ENCODE measurements at places on chromosomes 7 and 10.

DNA sequence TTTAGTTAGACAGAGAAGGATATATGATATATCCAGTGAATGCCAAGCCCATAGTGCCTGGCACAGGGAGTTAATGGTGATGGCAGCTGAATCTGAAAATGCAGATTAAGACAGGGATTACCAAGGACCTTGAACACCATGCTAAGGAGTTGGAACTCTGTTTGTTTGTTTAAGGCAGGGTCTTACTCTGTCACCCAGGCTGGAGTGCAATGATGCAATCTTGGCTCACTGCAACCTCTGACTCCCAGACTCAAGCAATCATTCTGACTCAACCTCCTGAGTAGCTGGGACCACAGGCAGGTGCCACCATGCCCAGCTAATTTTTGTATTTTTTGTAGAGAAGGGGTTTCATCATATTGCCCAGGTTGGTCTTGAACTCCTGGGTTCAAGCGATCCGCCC, 1.6 kb downstream of the AKR1D1 start:
- no peak for DNase-seq

DNA sequence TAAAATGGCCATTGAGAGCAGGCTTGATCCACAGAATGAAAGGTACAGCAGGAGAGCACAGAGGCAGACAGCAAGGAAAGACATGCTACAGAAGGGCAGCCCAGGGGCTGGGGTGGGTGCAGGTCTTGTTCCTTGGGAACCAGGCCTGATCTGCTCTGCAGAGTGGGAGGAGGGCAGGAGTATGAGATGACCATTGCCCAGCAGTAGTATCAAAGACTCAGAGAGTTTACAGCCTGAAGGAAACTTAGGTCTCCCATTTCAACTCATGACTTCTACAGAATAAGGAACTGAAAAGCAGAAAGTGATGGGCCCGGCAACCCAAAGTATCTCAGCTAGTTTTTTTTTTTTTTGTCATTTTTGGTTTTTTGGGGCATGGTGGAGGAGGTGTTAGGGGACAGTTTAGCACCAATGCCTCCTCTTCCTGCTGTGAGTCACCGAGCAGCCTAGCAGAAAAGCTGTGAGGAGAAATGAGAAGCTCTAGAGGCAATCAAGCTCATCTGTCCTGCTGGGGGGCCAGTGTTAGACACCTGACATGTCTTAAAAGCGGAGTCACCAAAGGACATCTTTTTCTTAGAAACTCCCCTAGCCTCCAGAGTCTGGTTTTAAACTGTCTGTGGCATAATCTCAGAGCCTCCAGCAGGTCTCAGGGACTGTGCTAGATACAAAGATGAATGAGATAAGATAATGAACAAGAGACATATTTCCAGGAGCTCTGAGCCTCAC, 34.3 kb upstream of the HERPUD2 start:
- DNase-seq: peak; percentile 93

GRCh38 chr7:99407872-99408378, 472 bp downstream of the PDAP1 start:
- peak; percentile 51 for DNase-seq

GRCh38 chr10:7520507-7521485, 110.0 kb upstream of the SFMBT2 start:
- peak; percentile 44 for DNase-seq

- DNase-seq: peak; percentile 23
Observed at GRCh38 chr10:16816171-16816570, 1.1 kb downstream of the RSU1 start.

DNA sequence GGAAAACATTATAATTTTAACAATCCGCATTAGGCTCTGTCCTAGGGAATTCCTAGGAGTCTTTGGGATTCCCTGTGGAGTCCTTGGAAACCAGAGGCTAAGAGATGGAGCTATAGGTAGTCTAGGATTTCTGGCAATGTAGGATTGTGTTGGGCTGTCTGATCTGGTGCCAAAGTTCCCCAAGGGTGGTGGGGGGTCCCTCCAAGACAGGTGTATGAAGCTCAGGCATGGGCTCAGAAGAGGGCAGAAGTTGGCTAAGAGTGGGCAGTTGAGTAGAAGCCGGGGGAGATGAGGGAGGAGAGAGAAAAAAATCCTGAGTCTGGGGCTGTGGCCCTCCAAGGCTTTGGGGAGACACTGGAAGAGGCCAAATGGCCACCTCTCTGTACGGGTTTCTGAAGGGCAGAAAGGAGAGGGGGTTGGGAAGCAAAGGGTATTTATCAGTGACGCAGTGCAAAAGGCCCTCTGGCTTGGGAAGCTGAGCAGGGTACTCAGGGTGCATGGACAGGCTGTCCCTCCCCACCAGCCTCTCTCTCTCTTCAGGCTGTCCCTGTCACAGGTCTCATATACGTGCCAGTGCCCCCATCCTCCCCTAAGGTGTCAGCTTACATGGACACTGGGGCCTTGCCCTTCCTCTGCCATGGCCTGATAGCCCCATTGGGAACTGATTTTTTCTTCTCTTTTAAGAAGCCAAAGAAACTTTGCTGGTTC, 929 bp downstream of the HOXA6 start:
- DNase-seq: no peak

DNA sequence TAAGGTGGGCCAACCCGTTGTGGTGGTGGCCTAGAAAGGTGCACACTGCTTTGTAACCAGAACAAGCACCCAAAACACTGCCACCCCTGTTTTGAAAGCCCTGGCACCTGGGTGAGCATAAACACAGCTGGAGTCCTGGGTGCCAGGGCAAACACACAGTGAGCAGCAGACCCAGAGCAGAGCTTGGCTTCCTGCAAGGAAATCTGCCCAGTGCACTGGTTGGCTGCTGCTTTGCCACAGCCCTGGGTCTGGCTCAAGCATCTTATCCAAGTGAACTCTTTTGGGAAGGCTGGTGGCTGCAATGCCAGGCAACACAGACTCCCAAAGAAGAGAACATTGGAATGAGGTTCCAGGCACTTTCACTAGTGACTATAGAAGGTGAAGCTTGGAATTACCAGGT, 145.5 kb upstream of the PDE1C start:
- no peak for DNase-seq

GRCh38 chr10:15163253-15163828, 5.2 kb downstream of the NMT2 start:
- DNase-seq: no peak

GRCh38 chr10:12541446-12542067, 192.2 kb downstream of the CAMK1D start:
- DNase-seq: no peak

DNA sequence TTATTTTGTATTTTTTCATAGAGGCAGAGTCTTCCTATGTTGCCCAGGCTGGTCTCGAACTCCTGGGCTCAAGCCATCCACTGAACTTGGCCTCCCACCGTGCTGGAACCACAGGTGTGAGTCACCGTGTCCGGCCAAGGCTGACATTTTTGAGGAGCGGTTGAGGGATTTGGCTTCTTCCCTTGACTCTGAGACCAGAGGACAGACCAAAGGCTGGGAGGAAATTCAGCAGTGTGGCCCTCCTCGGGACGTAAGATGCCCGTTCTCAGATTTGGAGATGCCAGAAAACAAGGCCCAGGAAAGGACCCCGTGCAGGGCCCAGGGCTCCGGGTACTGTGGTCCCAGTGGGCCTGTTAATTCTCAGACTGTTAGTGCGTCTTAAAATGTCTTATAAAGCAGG, 146.2 kb downstream of the WDR37 start:
- DNase-seq: no peak

DNA sequence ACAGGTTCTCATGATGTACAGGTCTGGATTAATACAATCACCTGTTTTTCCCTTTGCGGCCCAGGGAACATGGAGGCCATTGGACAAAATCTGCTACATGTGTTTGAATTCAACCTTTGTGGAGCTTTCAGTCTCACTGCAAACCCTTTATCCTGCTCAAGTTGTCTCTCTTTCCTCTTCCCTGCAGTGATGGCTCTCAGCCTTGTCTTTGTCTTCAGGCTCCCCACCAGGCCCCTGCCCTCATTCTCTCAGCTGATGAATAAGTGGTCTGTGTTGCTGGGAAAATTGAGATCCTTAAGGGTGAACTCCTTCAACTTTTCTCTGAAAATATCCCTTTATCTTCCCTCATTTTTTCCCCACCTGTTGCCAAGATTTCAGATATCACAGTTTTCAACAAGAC, 791.2 kb downstream of the GRID1 start:
- no peak for DNase-seq

- no peak for DNase-seq
Observed at GRCh38 chr7:40827222-40828085, 692.6 kb downstream of the SUGCT start.

DNA sequence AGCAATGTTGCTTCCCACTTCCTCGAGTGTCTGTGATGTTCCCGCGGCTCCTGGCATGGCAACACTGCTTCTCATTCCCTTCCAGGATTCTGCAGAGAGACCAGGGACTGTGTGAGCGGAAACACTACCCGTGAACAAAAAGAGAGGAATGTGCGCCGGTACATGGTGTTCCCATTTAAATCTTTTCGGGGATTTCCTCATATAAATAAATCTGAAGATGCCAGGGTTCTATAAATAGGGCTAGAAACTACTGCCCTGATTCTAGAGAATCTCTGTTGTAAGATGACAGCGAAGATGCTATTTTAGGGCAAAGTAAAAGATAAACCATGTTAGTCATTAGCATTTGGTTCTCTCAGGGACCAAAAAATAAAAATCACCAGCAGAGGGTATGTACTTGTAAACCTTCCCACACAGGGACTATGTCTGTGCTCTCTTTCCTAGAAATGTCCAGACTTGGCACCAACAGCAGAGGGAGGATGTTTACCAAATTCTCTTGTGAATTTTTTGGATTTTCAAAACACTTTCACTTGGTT, 92.2 kb upstream of the DDC start:
- DNase-seq: no peak

- DNase-seq: no peak
Observed at GRCh38 chr7:11078247-11078834, 104.7 kb downstream of the PHF14 start.

DNA sequence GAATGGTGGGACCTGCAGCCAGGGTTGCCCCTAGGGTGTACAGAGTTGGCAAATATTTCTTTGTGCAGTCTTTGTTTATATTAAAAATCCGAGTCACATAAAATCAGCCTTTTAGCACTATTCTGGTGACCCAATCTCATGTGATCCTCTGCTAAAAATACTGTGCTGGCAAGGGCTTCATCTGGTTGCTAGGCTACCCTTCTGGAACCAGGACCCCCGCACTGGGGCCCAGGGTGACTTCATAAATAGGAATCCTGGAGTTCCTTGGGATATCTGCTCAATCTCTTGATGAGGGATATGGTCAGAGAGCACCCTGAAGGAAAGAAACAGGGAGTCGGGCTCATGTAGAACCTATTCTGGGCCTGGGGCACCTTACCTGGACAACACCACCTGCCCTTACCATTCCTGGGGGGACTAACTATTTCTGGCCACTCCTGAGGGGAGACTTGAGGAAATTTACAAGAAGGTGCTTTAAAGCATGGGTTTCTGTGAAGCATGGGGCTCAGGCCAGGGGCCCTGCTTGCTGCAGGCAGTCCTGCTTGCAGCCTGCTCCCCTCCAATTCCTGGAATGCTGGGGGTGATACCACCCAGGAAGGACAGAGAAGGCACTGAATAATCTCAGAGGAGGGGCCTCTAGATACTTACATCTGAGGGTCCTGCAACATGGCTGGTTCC, 44.7 kb downstream of the SH2D4B start:
- DNase-seq: no peak

GRCh38 chr10:130174328-130174727, 38.1 kb downstream of the GLRX3 start:
- no peak for DNase-seq

DNA sequence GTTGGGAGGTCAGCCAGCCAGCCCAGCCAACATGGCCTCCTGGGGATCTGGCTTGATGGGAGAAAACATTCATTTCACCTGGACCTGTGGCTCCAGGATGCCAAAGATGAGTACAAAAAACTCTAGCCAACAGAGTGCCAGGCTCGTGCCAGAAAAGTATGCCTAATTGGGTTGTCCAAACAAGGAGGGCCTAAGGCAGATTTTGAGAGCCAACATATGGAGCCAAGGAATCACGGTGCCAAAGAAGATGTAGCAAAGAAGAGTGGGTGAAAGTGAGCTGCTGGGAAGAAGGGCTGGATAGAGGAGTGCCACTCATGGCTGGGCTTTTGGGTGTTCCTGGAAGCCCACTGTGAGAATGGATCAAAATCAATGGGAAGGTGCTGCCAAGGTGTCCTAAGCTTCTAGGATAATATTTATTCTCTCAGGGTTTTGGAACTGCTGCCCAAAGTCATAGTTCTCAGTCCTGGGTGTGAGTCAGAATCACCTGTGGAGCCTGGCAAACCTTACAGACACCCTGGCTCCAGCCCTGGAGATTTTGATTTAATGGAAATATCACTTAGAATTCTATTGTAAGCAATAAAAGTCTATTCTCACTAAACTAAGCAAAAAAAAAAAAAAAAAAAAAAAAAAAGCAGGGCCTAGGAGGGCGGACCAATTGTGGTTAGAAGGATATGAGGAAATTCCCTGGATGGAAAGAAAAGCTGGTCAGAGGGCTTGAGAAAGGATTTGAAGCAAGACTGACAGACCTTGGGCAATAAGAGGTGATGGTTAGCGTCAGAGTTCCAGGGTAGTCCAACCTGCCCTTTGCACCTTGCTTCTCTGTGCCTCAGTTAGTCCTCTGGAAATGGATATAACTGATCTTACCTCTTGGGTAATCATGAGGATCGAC, 182.2 kb upstream of the PRR15 start:
- no peak for DNase-seq

DNA sequence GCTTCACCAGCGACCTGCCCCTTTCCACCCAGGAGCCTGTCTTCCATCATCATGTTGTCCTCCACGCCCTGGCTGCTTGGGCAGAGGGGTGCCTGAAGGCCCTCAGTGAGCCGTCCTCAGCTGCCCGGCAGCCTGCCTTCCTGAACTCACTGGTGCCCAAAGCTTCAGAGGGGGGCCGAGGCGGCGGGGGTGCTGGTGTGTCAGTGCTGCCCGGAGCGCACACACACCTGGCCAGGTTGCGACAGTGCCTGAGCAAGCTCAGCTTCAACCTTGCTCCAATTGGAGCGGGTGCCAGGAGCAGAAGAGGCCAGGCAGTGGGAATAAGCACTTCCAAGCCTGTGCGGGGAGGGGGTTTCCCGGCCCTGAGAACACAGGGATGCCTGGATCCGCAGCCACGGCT, 566.3 kb downstream of the INHBA start:
- DNase-seq: no peak

GRCh38 chr7:30657131-30657530, 25.1 kb downstream of the CRHR2 start:
- DNase-seq: no peak

DNA sequence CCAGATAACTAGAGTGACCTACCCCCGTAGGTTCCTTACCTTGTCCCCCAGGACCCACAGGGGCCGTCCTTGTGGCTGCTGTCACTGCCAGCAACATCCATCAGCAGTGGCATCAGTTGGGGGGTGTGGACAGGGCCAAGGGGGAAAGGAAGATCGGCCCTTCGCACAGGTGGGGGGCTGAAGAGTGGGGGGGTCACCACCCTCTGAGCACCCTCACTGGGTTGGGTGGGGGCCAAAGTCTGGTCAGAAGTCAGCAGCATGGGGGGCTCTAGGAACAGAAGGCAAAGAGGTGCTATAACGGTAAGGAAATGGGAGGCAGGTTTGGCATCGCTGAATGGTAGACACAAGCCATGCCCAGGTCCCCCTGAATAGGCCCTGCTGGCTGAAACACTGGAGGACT, 4.6 kb downstream of the NOBOX start:
- no peak for DNase-seq
